ENCODE measurements at places on chromosomes 1 and 21. TPM values are rescaled to one million over a fixed set of nuclear protein-coding genes. Genes with fewer than 3 reads are reported as not detected.

GRCh38 chr1:210477328-210477924 lies 148.7 kb downstream of the HHAT start:
- peak; percentile 29 for DNase-seq

Gene OR14K1
- total RNA-seq = not detected

- no peak for DNase-seq
Measured at GRCh38 chr1:121418369-121419049, 233.7 kb downstream of the SRGAP2C start.

GRCh38 chr1:5119366-5120234 lies 465.2 kb downstream of the AJAP1 start:
- no peak for DNase-seq

DNA sequence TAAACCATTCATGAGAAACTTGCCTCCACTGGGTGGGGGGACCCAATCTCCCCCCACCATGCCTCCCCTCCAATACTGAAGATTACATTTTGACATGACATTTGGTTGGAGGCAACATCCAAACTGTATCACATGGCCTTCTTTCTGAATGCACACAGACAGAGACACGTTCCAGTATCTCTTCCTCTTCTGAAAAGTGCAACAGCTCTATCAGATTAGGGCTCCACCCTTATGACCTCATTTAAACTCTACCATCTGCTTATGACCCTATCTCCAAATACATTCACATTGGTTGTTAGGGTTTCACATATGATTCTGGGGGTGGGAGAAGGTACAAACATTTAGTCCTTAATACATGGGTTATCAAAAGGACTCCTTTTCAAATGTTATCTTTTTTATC lies 481.8 kb upstream of the NFIA start:
- no peak for DNase-seq

- no peak for DNase-seq
Measured at GRCh38 chr1:22953057-22953739, 19.5 kb downstream of the LACTBL1 start.

DNA sequence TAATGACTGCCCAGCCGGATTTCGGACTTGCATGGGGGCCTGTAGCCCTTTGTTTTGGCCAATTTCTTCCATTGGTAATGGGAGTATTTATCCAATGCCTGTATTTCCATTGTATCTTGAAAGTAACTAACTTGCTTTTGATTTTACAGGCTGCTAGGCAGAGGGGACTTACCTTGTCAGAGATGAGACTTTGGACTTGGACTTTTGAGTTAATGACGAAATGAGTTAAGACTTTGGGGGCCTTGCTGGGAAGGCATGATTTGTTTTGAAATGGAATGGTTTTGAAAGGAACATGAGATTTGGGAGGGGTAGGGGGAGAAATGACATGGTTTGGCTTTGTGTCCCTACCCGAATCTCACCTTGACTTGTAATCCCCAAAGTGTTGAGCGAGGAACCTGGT lies 9.6 kb downstream of the UBE2G2 start:
- no peak for DNase-seq

DNA sequence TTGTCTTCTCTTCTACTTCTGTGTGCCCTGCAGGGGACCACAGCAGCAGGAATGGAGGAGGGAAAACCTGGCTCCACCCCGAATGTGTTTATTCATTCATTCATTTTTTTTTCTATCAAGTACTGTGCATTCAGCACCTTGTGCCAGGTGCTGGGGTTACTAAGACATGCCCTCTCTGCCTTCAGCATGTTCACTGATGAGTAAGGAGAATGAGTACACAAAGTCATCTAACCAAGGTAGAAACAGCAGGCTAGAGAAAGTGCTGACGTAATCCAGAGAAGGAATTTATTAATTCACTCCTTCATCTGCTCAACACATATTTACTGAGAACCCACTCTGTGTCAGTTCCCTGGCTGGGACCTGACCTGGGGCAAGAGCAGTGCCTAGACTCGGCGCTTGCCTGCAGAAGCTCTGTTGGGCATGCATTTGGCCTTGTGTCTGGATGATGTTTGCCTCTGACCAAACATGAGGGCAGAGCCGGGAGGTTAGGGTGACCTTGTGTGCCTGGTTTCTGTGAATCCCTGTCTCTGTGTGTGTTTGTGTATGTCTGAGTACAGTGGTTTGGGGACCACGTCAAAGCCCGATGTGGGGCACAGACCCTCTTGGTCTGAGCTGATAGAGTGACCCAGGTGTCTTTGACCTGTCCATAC lies 3.3 kb upstream of the MYOG start:
- no peak for DNase-seq

All from Caki2 (cell line).